ENCODE measurements at places on chromosomes 12 and 14.
A peak's percentile ranks its signal among the peaks of the same experiment; 100 is the strongest.

GRCh38 chr12:49367381-49368239, at the start of gene SPATS2:
Gene SPATS2, plus strand, starts transcription at chr12:49367462. Its CDS starts 93,551 bp downstream, at chr12:49461013.
- no peak for DNase-seq
- peak within 1 kb of the TSS; percentile 87 for H3K27ac ChIP-seq
- peak within 1 kb of the TSS; percentile 80 for H3K4me3 ChIP-seq
- no peaks in the 10 kb centered on the region for H3K27me3 ChIP-seq

DNA sequence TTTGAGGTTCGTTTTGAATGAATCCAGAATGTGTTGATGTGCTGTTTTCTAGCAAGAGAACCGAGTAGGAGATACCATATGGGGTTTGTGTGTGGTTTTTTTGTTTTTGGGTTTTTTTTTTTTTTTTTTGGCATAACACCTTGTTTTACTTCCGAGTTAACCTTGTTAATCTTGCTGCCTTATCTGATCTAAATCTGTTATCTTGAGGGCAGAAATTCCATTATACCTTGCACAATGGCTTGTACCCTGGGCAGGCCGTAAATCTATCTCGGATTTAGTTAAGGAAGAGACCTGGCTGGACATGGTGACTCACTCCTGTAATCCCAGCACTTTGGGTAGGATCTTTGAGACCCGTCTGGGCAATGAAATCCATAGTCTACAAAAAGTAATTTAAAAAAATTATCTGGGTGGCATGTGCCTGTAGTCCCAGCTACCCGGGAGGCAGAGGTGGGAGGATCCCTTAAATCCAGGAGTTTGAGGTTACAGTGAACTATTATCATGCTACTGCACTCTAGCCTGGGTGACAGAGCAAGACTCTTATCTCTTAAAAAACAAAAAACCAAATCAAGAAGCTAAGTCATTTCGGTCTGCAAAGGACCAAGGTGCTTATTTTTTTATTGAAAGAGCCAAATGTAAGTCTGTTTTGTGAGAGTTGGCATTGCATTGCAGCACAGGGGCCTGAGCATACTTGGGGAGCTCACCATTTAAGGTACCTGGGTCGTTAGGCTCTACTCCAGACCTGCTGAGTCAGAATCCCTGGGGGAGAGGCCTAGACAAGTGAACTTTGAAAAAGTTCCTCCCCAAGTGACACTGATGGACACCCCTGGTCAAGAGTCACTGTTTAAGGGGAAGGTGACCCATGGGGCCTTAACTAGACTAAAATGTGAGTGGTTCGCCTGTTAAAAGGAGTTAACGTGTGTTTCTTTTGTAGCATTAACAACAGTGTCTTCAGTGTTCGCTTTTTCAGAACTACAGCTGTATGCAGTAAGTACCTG, 6.7 kb downstream of the DLST start:
- DNase-seq, result no peak
- peaks cover 26% of the 10 kb centered on the region for H3K4me1 ChIP-seq
- no peak overlapping the region for H3K4me3 ChIP-seq
- no peaks in the 10 kb centered on the region for H3K27me3 ChIP-seq
- H3K36me3 ChIP-seq, result peaks cover 57% of the 10 kb centered on the region

DNA sequence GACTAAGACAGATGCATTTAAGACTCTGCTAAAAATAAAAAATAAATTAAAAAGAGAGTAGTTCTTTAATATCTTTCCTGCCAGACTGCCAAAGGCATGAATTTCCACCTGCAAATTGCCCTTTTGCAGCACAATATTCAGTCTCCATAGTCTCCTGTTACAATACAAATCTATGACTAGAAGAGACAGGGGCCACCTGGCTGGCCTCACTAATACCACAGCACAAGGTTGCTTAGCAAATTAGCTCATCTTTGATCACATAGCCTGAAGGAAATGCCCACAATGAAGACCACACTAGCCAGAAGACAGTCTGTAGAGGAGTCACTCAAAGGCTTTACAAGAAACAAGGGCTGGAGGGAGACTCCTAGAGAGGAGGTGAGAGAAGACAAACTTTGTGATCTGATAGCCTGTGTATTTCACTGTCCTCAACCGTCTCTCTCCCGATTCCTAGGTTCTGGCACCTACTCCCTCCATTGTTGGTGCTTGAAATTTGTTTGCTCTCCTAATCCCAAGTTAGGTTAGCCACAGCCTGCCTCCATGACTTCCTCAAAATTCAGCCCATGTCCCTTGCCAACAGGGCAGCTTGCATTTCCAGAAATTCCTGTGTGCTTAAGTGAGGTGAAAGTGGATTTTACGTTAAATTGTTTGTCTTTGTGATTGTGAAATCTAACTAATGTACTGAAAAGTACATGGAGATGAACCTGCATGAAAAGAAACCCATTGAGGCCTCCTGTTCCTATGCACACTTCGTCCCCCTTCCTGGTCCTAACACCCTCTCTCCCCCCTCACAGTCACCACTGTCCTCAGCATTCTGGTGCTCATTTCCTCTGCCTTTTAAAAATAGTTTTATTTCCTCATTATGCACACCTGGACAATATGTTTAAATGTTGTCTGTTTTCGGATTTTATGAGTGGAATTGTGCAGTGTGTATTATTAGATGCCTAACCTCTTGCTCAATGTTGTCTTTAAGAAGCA, 88.7 kb upstream of the PLXNC1 start:
- no peak for DNase-seq
- no peaks in the 10 kb centered on the region for H3K36me3 ChIP-seq
- H3K4me1 ChIP-seq, result no peaks in the 10 kb centered on the region

GRCh38 chr12:2902272-2902880, 11.7 kb downstream of the TULP3 start:
- no peaks in the 10 kb centered on the region for H3K36me3 ChIP-seq
- no peaks in the 10 kb centered on the region for H3K4me1 ChIP-seq
- no peak overlapping the region for H3K4me3 ChIP-seq
- no peak for DNase-seq
- no peak overlapping the region for H3K27ac ChIP-seq

- no peak overlapping the region for H3K4me3 ChIP-seq
- H3K27me3 ChIP-seq, result no peaks in the 10 kb centered on the region
- no peak overlapping the region for H3K27ac ChIP-seq
- H3K4me1 ChIP-seq, result peaks cover 6% of the 10 kb centered on the region
- DNase-seq, result no peak
Measured at GRCh38 chr12:62328296-62328921, 68.2 kb downstream of the USP15 start.

DNA sequence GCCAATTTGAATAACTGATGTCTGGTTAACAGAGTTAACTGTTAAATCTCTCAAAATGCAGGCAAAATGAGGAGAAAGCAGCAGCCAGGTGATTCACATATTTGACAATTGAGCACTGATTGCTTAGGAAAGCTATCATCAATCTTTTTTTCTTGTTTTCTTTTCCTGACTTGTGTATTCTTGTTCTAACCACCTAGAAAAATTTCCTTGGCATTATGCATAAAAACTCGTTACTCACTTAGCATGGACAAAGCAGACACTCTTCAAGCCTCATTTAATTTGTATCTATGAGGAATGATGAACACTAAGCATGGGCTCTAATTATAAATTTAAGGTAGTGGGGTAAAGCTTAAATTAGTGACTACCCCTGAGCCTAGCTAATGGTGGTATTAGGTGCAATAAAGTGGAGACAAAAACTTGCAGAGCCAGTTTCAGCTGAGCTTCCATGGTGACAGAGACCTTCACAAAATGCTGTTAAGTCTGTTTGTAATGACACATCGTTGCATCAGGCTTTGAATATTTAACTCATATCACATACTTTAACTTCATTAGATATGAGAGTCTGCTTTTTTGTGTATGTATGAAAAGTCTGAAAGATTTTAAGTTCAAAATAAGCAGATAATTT, 52.0 kb downstream of the RASSF9 start:
- no peak for DNase-seq
- no peaks in the 10 kb centered on the region for H3K27me3 ChIP-seq
- H3K4me1 ChIP-seq, result no peaks in the 10 kb centered on the region
- H3K36me3 ChIP-seq, result no peaks in the 10 kb centered on the region
- H3K27ac ChIP-seq, result no peak overlapping the region
- H3K4me3 ChIP-seq, result no peak overlapping the region
